RWPE2 (cell line): ENCODE measurements at places on chromosomes 13 and 19.

GRCh38 chr19:23783636-23784035, 24.9 kb upstream of the ZNF681 start:
- DNase-seq: no peak

- no peak for DNase-seq
These were observed 141.1 kb downstream of the GPC5 start for GRCh38 chr13:91539286-91540157.

DNA sequence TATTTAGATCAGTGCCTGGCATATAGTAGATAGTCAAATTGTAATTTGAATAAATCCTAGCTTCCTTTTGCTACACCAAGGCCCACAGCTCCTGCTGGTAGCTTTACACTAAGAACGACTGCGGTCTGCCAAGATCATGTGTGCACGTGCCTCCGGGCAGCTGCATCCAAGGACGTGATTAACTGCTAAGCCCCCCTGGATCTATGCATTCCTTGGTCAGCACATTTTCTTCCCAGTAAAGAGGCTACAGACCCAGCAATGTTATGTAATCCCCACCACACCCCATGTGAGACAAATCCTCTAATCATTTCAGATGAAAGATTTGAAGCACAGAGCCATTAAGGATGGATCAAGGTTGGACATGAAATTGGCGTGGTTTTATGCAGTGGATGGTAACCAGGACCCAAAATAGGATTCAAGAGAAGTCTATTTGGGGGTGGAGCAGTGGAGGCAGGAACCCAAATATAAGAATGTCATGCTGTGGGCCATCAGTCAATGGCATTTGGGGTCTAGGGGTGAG, 65.2 kb upstream of the PEG3 start:
- no peak for DNase-seq

- no peak for DNase-seq
These were observed 1.5 kb upstream of the PRR12 start for GRCh38 chr19:49589502-49589905.

GRCh38 chr13:23146811-23147625, 33.8 kb upstream of the SGCG start:
- no peak for DNase-seq

GRCh38 chr19:821231-821824, 427 bp downstream of the PLPPR3 start:
- DNase-seq: no peak

- DNase-seq: no peak
These were observed 4.8 kb downstream of the PDX1 start for GRCh38 chr13:27924529-27925141.

DNA sequence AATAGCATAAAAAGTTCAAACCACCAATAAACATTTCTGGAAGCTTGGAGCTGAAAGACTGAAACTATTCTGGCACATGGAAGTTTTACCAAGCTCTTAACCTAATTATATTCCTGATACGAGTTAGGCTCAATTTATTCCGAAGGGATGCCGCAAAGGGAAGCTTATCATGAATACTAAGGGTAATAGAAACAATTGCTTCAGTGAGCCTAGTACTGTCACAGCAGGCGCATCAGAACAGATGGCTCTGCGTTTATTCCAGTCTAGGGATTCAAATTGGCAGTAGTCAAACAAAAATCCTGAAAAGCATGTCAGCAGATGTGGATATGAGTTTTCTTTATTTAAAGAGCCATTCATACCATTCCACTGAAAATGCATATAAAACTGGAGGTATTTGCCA, 779.5 kb downstream of the GPC5 start:
- DNase-seq: no peak

GRCh38 chr19:41261474-41262190, 2.5 kb upstream of the HNRNPUL1 start:
- DNase-seq: no peak

DNA sequence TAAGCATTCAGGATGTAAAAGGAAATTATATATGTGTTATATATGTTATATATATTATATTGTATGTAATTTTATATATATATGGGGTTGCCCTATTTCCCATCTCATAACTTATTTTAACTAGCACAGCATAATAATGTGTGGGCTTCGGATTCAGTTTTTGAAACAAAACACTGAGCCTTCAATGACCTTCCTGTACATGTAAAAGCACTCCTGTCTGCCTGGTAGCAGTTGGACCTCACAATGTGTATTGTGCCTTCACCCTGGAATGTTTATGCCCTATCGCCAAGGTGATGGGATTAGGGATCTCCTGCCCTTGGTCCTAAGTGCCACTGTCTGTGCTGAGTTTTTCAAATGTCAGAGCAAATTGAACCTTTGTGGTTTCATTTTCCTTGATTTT, 968.8 kb downstream of the TUBA3C start:
- DNase-seq: peak; percentile 100

DNA sequence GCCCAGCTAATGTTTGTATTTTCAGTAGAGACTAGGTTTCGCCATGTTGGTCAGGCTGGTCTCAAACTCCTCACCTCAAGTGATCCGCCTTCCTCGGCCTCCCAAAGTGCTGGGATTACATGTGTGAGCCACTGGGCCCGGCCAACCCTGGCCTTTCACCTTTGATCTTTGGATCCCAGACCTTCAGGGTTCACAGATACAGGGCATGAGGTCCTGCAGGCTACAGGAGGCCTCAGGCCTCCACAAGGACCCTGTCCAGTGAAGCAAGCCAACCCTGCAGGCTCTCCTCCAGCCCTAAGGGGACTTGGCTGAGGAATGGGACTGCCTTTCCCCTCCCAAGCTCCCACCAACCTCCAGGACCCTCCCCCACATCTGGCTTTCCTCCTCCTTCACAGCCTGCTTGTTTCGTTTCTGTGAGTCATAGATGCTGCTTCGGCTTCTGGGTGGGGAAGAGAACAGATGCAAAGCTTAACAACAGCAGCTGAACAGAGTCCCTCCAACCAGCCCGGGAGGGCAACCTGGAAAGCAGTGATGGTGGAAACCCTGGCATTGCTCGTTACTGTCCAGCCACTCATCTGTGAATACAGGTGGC, 11.8 kb downstream of the ARHGEF18 start:
- no peak for DNase-seq

DNA sequence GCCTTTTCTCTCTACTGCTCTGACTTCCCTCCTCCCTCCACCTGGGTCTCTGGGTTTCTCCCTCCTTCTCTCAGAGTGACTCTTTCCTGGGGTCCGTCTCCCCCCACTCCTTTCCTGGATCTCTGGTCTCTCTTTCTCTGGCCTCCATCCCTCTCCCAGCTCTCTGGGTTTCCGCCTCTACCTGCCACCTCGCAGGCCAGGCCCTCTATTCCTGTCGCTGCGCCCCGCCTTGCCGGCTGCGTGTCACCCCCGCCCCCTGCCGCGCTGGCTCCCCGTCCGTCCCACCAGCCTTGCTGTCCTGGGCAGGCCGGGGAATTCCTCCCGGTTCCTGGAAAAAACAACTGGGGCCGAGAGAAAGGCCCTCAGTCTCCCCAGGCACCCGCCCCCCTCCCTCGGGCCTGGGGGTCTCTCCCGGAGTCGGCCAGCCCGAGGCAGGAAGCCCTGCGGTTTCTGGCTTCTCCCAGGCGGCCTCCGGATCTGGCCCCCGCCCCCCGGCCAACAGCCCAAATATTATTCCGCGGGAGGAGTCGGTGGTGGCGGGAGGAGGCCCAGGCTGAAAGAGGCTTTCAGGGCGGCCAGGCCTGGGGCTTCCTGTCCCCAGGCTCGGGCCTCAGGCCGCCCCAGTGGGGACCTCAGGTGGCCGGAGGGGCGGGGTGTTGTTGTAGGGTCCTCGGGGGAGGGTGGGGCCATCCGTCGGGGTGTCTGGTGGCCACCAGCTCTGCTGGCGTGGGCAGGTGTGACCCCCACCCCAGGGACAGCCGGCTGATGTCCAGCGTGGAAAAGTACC, 9.3 kb downstream of the IRF2BP1 start:
- no peak for DNase-seq

- no peak for DNase-seq
These were observed 915.7 kb upstream of the PCDH20 start for GRCh38 chr13:62331384-62331783.

GRCh38 chr13:99316657-99317256, 9.6 kb upstream of the GPR183 start:
- DNase-seq: no peak

GRCh38 chr13:100540621-100541020, 48.0 kb downstream of the GGACT start:
- no peak for DNase-seq

DNA sequence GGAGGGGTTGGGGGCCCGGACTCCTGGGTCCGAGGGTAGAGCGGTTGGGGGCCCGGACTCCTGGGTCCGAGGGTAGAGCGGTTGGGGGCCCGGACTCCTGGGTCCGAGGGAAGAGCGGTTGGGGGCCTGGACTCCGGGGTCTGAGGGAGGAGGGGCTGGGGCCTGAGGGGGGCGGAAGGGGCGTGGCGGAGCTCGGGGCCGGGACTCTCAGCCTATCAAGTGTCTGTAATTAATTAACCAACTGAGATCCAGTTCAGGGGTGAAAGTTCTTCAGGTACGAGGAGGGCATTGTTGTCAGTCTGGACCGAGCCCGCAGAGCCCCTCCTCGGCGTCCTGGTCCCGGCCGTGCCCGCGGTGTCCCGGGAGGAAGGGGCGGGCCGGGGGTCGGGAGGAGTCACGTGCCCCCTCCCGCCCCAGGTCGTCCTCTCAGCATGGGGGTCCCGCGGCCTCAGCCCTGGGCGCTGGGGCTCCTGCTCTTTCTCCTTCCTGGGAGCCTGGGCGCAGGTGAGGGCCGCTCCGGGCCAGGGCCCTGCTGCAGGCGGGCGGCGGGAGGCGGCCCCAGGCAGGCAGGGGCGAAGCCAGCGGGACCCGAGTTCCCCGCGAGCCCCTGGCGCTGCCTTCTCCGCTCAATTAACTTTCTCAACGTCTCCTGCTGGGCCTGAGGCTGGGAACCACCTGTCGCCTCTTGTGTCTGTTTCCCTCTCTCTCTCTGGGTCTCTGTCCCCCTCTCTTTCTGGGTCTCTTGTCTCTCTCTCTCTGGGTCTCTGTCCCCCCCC, 697 bp downstream of the FCGRT start:
- DNase-seq: no peak

- DNase-seq: peak; percentile 49
These were observed 13.3 kb downstream of the CAPN12 start for GRCh38 chr19:38730731-38731589.

- no peak for DNase-seq
These were observed 754.5 kb downstream of the DIAPH3 start for GRCh38 chr13:59409211-59409610.

- DNase-seq: no peak
These were observed 485.5 kb downstream of the DIAPH3 start for GRCh38 chr13:59677966-59678814.
